ENCODE measurements at places on chromosomes 1 and 21.

GRCh38 chr1:15531003-15531402, 4.4 kb downstream of the DNAJC16 start:
- no peak for DNase-seq

GRCh38 chr1:172928412-172928811, 122.3 kb downstream of the TNFSF18 start:
- peak; percentile 76 for DNase-seq

DNA sequence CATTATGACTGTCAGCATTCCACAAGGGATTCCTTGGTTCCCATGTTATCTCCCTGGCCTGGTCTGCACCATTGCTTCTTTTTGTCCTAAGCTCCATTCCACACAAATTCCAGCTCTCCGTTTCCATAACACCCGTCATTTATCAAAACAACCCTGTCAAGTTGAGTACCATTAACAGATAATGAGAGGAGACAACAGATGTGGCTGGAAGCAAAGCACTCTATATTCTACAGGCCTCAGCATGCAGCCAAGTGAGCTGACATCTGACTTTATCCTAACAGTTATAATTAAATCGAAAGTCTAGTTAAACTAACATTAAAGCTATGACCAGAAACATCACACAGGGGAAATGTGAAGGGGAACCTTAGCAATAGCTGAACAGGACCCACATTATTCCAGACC, 110.4 kb downstream of the RERE start:
- no peak for DNase-seq

GRCh38 chr1:30915491-30916230, 7.1 kb upstream of the SDC3 start:
- DNase-seq: no peak

- no peak for DNase-seq
Measured at GRCh38 chr1:38806090-38806489, 53.5 kb downstream of the RRAGC start.

DNA sequence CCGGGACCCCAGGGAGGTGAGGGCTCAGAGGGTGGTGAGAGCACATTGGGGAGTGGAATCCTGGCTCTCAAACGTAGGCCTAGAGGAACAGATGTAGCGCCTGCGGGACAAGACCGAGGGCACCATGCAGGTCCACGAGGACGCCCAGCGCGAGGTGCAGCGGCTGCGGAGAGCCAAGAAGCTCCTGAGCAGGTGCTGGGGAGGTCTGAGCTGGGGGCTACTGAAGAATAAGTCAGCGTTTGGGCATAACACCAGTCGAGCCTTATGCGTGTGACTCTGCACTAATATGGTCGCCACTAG, 2.6 kb upstream of the NBPF3 start:
- DNase-seq: no peak

DNA sequence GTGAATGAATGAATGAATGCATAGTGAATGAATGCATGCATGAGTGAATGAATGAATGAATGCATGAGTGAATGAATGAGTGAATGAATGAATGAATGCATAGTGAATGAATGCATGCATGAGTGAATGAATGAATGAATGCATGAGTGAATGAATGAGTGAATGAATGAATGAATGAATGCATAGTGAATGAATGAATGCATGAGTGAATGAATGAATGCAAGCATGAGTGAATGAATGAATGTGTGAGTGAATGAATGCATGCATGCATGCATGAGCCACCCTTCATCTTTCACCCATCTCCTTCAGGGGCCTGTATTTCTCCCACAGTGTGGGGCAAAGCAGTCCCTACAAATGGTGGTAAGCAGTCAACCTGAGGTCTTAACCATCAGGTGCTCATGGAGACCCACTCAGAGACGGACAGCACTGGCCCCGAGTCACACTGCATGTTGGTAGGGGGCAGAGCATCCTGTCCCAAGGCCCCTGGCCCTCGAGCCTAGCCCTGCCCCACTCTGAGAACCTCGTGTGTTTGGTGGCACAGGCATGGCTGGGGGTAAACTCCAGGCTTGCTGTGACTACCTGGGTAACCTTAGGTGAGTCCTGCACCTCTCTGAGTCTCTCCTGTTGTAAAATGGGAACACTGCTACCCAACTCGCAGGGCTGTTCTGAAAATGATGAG, 28.0 kb upstream of the PAX7 start:
- DNase-seq: no peak

- DNase-seq: peak; percentile 58
Measured at GRCh38 chr1:239976130-239976968, 115.3 kb upstream of the FMN2 start.

GRCh38 chr1:9544926-9545325, 5.7 kb downstream of the SLC25A33 start:
- DNase-seq: no peak

DNA sequence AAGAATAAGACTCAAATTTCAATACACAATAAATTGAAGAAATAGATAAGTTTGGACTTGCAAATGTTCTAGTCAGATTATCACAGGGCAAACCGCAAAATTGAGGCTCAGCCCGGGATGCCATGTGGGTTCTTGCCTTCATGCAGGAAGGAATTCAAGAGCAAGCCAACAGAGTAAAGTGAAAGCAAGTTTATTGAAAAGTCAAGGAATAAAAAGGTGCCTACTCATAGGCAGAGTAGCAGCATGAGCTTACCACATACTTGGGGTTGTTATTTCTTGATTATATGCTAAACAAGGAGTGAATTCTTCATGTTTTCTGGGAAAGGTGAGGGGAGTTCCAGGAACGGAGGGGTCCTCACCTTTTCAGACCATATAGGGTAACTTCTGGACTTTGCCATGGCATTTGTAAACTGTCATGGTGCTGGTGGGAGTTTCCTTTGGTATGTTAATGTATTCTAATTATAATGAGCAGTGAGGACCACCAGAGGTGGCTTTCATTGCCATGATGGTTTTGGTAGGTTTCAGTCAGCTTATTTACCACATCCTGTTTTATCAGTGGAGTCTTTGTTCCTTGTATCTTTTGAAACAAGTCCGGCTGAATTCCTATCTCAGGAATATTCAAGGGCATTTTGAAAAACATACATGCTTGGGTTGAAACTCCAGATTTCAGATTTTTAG, 2.0 kb upstream of the OR2AK2 start:
- no peak for DNase-seq
